ENCODE measurements at places on chromosomes 7 and 10. TPM values are rescaled to one million over a fixed set of nuclear protein-coding genes. Genes with fewer than 3 reads are reported as not detected.
A peak's percentile ranks its signal among the peaks of the same experiment; 100 is the strongest.

Gene UNC5B
- total RNA-seq = 5.0 TPM

Gene STAG3
- total RNA-seq = 3.5 TPM

Gene SGCE
- total RNA-seq = 14.9 TPM

Gene SPDYE1
- not detected for total RNA-seq

Gene CRTAC1
- 0.53 TPM for total RNA-seq

Gene LIPK
- total RNA-seq = not detected

Gene ITIH5
- 6.3 TPM for total RNA-seq

Gene EZH2
- 7.4 TPM for total RNA-seq

Gene FANK1
- total RNA-seq = 7.9 TPM

Gene PAPOLB
- not detected for total RNA-seq

- DNase-seq = no peak
Measured at GRCh38 chr7:2117646-2118045, 115.1 kb downstream of the MAD1L1 start.

- no peak for DNase-seq
Measured at GRCh38 chr10:12109286-12109685, 20.2 kb upstream of the SEC61A2 start.

DNA sequence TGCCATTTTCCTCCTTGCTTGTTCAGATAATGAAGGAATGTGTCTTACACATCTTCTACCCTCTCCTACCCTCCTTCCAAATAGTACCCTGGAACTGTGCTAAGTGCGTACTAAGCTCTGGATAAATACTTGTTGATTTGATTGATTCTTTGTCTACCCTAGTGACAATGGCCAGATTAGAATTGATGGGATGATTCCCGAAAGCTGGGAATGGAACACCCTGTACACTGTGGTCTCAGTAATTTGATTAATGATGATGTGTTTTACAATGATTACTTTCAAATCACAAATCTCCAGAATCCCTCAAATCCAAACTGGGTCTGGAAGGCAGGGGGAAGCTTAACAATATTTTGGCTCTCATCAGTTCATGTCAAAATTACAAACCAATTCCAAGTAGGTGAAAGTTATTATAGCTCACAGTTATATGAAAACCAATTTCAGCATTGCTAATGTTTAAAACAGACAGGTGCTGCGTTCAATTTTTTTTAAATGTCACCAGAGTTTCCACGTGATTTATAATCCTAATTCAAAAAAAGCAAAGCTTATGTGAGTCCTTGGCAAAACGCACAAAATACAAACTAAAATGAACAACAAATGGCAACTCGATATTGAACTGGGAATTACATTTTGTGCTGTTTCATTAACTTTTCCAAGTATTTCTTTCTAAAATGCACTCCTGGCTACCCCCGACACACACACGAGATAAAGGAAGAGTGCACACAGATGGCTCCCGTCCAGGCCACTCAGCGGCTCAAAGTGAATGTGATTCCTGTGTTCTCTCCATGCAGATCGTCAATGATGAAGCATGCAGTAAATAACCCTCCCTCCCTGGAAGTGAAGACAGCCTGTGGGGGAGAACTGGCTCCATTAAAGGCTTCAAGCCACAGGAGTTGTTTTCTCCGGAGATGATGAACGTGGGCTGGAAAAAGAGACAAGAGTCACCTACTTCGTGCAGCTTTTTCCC, 21.7 kb upstream of the ADRB1 start:
- DNase-seq = no peak

- DNase-seq = no peak
Measured at GRCh38 chr10:31975157-31975765, 46.6 kb upstream of the ARHGAP12 start.

DNA sequence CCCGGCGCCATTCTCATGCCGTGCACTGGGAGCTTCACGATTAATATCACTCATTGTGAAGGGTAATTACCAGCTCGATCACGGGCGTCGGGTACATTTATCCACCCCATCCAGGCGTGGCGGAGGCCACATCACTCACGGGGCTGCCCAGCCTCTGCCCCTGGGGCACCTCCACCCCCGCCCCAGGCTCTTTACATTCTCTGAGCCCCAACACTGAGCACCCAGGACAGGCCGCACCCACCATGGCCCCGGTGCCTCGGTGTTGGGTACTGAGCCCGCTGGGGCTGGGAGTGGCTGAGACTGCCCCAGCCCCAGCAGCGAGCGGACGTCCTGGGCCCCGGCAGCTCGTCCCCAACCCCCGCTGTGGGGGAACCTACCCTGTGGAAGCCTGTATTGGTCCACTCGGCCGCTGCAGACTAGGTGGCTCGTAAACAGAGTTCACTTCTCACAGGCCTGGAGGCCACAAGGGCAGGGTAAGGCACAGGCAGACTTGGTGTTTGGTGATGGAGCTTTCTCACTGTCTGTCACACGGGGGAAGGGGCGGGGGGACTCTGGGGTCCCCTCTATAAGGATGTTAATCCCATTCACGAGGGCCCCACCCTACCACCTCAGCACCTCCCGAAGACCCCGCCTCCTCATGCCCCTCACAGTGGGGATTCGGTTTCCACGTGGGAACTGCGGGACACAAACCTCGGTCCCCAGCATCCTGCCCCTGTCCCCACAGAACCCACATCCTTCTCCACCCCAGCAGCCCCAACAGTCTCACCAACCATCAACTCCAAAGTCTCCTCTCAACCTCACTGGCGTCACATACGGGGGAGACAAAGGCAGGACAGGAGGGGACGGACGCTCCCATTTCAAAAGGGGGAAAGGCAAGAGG, 184.1 kb downstream of the ELFN1 start:
- peak; percentile 37 for DNase-seq

GRCh38 chr7:139591550-139592195, 68.2 kb downstream of the CLEC2L start:
- DNase-seq = no peak

- DNase-seq = no peak
Measured at GRCh38 chr7:135784013-135784412, 35.4 kb upstream of the FAM180A start.

DNA sequence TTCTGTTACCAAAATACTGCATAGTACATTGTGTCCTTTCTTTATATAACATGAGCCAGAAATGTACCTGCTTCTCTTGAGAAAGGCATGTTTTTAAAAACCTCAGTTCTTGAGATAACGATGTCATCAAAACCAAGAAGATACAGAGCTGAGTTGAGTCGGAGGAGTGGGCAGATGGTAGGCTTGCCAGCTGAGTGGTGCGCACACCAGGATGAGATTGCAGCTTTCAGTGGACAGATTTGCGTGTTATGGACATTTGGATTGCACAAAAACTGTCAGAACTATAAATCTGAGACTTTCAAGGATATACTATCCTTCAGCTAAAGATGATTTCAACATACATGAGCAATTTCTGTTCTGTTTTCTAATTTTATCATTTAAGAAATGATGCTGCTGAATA, 25.0 kb downstream of the PRKAR2B start:
- no peak for DNase-seq

GRCh38 chr7:113799896-113800295, 118.9 kb downstream of the PPP1R3A start:
- no peak for DNase-seq

DNA sequence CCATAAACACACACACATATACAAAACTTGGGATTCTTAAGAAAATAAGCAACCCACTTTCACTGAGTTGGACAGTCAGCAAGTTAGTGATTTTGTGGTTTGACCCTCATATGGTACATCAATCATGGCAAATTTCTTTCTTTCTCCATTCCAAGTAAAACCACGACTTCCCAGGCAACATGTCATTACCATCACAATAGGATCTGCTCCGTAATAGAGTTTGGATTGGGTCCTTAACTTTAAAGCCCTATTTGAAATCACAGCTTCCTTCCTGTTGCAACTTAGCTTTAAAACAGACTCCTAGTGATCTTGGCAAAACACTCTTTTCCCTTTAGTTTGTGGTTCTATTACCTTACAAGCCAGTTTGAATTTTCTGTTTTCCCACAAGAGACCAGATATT, 483.6 kb downstream of the INHBA start:
- no peak for DNase-seq

- DNase-seq = no peak
Measured at GRCh38 chr7:6619961-6620360, 4.6 kb downstream of the ZNF853 start.

GRCh38 chr7:24464861-24465260, 108.4 kb upstream of the PALS2 start:
- no peak for DNase-seq

- no peak for DNase-seq
Measured at GRCh38 chr7:104773796-104774195, 240.2 kb upstream of the KMT2E start.

GRCh38 chr7:80428161-80429054, 83.5 kb downstream of the GNAT3 start:
- DNase-seq = no peak

GRCh38 chr7:47942132-47942531, 6.1 kb downstream of the PKD1L1 start:
- DNase-seq = no peak

GRCh38 chr7:45076946-45077345, 11.8 kb downstream of the NACAD start:
- no peak for DNase-seq

DNA sequence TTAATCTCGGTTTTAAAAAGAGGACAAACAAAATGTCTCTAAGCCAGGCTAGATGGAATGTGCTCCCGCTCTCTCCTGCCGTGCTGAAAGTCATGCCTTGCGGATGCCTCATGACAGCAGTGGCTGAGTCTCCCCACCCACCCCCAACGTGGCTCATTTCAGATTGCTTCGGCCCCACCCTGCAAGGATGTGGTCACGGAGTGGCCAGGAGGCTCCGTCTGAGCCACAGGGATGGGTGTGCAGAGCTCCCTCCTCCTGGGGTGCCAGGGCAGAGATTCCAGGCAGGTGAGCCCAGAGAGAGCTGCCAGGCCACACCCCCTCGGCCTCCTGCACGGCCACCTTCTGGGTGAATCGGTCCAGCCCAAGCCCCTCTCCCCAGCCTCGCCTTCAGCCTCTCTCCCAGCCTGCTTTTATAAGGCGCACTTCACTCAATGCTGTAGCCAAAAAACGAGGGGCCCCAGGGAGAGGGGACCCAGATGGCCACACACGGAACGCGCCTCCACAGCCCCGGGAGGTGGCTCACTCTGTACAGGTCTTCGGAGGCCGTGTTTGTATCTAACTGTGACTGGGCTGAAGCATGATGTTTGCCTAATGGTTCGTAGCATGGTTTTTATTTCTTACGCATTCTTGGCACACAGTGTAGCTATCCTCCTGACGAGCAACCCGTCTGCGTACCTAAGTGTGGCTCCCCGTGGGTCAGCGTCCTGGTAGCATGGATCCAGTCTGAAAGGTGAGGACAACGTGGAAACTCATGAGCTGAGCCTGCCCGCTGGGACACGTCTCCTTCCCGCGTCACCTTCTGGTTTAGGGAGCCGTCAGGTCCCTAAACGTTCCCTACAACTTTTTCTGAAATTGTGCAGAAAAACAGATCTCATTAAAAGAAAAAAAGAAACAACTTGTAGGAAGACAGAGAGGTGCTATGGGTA, 413.8 kb upstream of the FOXK1 start:
- no peak for DNase-seq

- peak; percentile 82 for DNase-seq
Measured at GRCh38 chr10:101272229-101272868, 43.1 kb upstream of the LBX1 start.

GRCh38 chr7:131110297-131111080, 217.2 kb upstream of the MKLN1 start:
- no peak for DNase-seq

DNA sequence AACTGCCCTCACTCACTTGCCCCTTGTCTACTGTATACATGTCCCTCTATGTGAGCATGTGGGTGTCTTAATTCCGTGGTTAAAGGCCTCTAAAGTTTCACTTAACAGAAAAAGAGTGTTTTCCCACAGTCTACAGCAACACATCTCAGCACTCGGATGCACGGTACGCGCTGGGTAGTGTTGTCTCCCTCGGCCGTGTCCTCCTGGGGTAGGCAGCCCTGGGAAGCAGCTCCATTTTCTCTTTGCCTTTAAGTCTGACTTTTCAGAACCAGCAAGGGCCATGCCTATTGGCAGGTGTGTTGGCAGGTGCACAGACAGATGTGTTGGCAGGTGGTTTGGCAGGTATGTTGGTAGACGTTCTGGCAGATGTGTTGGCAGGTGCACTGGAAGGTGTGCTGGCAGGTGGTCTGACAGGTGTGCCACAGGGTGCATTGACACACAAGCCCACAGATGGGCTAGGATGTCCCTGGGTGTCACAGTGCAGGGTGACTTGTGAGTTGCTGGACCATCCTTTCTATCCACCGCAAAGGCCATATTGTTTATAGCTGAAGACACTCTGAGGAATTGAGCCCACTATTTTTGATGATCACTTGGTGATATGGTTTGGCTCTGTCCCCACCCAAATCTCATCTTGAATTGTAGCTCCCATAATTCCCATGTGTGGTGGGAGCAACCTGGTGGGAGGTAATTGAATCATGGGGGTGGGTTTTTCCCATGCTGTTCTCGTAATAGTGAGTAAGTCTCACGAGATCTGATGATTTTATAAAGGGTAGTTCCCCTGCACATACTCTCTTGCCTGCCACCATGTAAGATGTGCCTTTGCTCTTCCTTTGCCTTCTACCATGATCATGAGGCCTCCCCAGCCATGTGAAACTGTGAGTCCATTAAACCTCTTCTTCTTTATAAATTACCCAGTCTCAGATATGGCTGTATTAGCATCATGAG, 296.9 kb downstream of the TNS3 start:
- DNase-seq = no peak

DNA sequence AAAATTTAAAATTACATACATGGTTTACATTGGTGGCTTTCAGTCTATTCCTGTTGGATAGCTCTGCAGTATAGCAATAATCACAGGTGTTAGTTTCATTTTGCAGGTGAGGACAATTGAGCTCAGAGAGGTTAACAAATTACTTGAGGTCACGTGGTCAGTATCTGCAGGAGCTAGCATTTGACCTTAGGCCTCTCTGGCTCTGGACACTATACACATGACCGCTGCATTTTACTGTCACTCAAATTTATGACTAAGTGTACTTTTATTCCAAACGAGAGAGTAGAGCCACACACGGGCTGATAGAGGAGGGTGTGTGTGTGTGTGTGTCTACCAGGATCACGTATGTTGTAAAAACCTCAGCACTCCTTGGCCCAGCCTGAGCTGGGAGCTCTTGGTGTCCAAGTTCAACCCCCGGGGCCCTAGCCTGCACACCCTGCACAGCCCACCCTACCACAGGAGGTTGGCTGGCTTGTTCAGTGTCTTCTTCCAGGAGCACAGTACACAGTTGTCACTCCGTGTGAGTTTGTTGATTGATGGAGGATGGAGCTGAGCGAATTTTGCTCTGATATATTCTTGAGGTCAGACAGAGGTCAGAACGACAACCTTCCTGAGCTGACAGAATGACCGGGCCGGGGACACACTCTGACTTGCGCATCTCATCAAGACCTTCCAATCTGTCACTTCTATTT, 272.7 kb downstream of the GFRA1 start:
- DNase-seq = no peak

GRCh38 chr7:97732565-97733275, 834 bp downstream of the TAC1 start:
- DNase-seq = no peak

GRCh38 chr7:15751191-15751701, 64.8 kb upstream of the MEOX2 start:
- DNase-seq = no peak

DNA sequence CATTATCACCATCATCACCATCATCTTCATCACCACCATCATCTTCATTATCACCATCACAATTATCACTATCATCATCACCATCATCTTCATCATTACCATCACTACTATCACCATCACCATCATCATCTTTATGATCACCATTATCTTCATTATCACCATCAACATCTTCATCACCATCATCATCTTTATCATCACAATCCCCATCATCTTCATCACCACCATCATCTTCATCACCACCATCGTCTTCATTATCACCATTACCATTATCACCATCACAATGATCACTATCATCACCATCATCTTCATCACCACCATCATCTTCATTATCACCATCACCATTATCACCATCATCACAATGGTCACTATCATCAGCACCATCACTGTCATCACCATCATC, 621.1 kb downstream of the PTPRN2 start:
- DNase-seq = no peak

Measured in Peyer's patch (tissue), 4 donors.